Mesendoderm (in vitro differentiated cells): ENCODE measurements at places on chromosomes 13 and 19.

DNA sequence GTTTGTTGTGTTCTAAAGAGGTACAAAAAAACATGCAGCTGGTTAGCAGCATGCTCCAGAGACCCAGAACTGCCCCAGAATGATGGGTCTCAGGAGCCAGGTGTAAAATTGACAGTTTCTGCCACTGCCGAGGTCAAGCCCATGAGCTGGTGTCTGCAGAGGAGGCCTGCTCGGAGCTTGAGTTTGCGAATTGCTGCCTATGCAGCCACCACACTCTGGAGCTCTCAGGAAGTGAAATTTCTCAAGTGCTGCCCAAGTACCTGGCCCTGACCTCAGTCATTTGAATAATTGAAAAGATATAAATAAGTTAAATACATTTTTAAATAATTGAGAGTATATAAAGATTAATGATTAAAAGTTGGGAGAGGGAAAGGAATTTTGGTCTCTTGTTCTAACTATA lies 66.4 kb downstream of the ZAR1L start:
- DNase-seq: no peak

GRCh38 chr19:1295169-1296012 lies 9.7 kb downstream of the EFNA2 start:
- no peak for DNase-seq

DNA sequence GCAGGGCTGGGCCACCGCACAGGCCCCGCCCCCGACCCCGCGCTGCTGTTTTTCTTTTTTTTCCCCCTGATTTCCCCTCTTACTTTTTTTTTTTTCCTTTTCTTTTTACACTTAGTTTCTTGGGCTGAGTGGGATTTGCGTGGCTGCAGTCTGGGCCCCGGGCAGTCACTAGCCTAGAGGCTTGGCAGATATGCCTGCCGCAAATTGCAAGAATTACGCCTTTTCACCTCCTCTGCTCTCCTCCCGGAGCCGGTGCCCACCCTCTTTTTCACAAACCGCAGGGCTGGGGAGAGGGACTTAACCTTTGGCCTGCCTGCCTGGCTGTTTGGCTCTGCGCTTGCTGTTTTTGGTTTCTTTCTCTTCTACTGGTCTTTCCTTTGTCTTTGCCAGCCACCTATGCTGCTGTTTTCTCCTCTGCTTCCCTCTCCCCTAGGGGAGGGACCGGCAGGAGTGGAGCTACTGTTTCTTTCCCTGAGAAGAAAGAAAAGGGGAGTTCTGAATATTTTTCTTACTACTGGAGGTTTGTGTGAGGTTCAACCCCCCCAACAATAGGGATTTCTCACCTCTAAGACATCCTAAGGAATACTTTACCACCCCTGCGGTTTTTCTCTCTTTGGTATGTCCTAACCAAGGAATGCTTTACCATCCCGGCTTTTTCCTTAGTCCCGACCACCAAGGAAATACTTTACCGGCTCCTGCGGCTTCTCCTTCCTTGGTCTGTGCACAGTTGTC lies 11.0 kb downstream of the ZNF552 start:
- peak; percentile 96 for DNase-seq

- peak; percentile 92 for DNase-seq
These were observed 8.6 kb downstream of the ISOC2 start for GRCh38 chr19:55452749-55453346.

- DNase-seq: no peak
These were observed 41.5 kb downstream of the PDS5B start for GRCh38 chr13:32627793-32628192.

GRCh38 chr19:39918183-39918651 lies 16.2 kb downstream of the FCGBP start:
- DNase-seq: no peak

DNA sequence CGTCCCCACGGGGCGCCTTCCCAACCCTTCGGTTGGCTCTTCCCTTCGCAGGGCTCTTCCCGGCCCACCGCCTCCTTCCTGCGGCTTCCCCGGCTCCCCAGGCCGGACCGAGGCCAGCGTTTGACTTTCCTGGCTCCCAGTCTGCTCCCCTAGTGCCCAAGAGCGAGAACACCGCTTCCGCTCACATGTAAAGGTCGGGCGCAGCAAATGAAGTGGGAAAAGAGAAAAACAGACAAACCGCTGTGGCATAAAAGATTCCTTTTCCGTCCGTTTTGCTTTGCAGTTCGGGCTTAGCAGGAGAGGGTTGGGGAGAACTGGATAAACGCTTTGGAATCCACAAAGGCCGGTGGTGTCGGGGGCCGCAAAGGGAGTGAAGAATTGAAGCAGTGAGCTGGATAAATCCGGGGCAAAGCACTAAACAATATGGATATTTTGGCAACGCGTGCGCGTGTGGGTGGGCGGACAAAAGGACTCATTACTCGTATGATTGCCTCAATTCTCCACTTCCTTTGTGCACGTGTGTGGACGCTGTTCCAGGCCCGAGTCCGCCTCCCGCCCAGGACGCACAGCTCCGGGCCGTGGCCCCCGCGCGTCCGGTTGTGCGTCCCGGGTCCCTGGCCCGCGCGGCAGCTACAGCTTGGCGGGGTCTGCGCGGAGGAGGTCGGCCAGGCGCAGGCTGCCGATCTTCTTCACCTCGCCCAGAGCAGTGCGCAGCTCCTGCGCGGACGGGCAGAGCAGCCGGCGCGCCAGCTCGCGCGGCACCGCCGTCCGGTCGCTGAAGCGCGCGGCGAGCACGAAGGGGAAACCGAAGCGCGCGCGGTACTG lies 8.6 kb upstream of the CDX2 start:
- peak; percentile 86 for DNase-seq

DNA sequence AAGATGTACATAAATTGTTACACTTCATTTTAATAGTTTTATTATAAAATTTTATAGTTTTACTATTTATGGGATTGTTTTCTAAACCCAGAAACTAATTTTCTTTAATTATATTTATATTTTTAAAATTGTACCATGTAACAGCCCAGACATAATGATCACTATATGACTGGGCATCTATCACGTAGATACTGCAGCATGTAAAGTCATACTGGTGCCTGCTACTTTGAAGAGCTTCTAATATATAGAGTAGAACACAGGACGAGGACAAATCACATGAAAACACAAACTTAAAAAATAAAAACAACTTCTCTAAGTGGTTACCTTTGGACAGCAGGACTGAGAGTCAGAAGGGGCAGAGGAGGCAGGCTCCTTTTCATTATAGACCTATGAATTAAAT lies 5.3 kb downstream of the ELF1 start:
- DNase-seq: no peak

GRCh38 chr13:94706843-94707399 lies 5.4 kb downstream of the SOX21 start:
- no peak for DNase-seq

GRCh38 chr13:107144432-107144831 lies 576.5 kb upstream of the ARGLU1 start:
- peak; percentile 11 for DNase-seq

- DNase-seq: peak; percentile 31
These were observed 118.5 kb downstream of the IRS2 start for GRCh38 chr13:109667807-109668291.

DNA sequence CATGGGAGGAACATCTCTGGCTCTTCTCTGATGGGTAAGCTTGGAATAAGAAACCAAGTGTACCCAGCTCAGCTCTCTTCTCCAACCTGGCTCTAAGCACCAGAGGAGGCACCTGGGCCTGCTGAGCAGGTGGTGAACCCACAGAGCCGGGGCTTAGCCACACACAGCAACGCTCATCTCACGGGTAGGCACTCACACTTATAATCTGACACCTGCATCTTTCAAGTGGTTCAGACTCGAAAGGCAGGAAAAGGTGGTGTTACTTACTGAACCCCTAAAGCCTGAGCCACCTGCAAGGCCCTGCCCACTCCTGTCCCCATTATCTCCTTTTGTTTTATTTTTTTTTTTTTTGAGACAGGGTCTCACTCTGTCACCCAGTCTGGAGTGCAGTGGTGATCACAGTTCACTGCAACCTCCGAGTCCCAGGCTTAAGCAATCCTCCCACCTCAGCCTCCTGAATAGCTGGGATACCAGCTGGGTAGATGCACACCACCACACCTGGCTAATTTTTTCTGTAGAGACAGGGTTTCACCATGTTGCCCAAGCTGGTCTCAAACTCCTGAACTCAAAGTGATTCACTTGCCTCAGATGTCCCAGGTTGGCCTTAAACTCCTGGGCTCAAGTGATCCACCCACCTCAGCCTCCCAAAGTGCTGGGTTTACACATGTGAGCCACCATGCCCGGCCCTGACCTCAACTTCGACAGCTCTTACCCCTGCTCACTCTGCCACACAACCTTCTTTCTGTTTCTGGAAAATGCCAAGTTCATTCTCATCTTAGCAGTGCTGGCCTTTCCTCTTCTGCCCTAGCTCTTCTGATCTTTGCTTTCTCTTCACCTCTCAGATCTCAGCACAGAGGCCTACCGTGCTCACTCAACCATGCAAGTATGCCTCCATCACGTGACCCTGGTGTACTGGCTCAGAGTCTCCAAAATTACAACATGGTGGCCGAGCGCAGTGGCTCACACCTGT lies 9.7 kb downstream of the FBXL12 start:
- DNase-seq: no peak

DNA sequence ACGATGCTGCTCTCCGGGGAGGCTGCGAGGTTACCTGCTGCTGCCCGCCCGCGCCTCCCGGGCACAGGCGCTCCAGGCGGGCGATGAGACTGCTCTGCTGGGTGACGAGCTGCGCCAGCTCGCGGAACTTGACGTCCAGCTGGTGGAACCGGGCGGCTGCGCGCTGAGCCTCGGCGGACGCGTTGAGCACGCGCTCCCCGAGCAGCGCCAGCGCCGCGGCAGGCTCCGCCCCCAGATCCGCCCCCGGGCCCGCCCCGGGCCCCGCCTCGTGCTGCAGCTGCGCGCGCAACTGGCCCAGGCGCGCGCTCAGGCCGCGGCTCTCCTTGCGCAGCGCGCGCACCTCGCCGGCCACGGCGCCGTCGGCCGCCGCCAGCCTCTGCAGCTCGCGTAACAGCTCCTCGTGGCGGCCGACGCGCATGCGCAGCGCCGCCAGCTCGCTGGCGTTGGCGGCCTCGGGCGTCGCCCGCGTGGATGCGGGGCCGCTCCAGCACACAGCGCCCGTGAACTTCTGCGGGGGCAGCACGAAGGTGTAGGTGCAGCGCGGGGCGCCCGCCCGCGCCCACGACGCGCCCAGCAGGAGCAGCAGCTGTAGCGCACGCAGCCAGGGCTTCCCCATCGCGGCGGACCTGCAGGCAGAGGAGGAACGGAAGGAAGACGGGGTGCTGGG lies 6.4 kb downstream of the ANGPTL6 start:
- DNase-seq: peak; percentile 93

DNA sequence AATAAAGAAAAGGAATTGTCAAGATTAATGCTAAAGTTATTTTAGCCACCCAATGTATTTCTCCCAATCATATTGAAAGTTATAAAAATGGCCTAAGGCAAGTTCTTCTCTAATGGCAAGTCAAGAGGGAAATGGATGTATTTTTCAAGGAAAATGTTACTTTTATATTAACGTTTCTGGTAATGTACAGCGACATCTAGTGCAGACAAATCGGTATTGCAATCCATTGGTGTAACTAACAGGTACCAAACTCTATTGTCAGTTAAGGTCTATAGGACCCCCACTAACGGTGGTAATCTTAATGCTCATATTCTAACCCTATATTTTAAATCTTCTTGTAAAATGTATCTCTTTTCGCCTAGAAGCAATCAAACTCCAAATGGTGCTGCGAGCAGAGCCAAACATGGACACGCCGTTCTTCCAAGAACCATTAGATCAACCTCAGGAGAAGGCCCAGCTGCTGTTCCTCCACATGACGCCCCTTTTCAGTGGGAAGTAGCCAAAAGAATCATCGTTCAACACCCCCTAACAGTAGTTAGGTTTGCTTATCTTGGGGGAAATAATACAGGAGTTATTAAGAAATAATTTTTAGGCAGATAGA lies 98.5 kb upstream of the PABPC3 start:
- no peak for DNase-seq

DNA sequence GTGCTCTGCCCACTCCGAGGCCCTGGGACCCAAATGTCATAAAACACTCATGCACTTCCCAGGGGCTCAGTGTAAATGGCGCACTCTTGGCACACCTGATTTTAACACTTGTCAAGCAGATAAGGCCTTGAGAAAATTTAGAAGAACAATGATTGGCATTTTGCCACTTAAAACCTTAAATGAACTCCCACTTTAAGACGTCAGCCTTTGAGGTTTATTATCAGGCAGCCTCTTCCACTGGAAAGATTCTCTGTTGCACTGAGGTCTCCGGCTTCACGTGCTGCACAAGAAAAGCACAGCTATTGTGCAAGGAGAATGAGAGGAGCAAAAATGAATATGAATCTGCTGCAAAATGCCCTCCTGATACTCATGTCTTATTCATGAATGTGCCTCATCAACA lies 38.5 kb upstream of the ATP11A start:
- DNase-seq: no peak

DNA sequence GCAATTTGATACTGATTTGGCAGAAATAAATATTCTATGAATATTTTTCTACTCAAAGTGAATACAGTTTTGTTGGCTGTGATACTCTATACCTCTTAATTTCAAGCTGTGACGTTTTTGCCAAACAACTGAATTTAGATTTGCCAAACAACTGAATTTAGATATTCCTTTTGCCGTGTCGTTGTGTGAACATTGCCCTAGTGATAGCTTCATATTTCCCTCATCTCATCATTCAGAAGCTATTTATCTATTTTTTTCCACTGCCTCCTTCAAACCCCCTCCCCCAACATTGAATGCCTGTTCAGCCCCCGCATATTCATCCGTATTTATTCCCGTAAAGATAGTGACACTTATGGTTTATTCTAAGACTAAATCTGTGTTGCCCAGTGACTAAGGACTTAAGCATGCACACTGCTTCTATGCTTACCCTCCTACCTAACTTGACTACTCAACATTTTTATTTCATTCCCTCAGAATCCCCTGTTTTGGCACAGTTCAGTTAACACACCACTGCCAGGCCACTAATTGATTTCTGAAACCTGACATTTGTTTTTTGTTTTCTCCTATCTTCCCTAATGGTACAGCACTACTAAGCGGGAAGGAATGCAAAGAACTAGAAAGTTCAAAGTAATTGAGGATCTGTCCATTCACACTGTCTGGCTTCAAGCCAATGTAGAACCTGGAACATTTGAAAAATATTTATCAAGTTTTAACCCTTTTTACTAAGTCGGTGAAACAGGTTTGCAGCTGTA lies 2.8 kb upstream of the KLF5 start:
- DNase-seq: no peak

DNA sequence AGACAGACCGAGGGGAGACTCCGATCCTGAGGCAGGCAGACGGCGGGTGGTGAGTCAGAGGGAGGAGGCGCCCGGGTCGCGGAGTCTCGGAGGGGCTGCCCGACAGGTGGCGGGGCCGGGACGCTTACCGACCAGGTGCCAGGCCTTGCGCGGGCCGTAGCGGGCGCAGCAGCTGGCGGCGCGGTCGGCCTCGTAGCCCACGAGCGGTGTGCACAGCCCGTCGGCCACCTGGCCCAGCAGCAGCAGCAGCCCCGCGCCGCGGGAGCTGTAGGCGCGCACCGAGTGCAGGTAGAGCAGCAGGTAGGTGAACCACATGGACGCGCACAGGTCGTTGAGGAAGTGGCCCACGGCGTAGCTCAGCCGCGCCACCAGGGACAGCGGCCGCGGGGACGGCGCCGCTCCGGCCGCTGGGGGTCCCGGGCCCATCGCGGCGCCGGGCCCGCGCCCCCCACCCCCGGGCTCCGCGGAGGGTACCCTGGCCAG lies 367 bp downstream of the MFSD12 start:
- DNase-seq: peak; percentile 49

- no peak for DNase-seq
These were observed 438.7 kb upstream of the ARGLU1 start for GRCh38 chr13:107006661-107007060.

- DNase-seq: no peak
These were observed 873.0 kb downstream of the OLFM4 start for GRCh38 chr13:53901593-53901992.
